ENCODE measurements at places on chromosomes 12 and 14.
A peak's percentile ranks its signal among the peaks of the same experiment; 100 is the strongest.

DNA sequence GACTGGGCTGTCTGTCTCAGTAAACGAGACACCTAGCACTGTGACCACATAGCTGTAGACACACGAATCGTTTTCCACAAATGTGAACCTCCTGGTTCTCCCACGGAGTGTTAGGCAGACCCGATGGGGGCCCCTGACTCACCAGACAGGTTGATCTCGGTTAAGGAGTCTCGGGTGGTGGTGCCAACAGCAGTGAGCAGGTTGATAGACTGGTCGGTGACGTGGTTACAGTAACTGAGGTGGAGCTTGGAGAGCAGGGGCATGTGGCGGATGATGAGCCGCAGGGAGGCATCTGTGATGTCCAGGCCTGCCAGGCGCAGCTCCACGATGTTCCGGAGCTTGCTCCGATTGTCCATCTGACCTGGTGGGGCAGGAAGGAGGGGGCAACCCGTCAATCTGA is 39.8 kb downstream of the RNF34 start:
- no peak for DNase-seq

GRCh38 chr12:113271853-113272561 is 50.7 kb downstream of the TPCN1 start:
- peak; percentile 43 for DNase-seq

GRCh38 chr14:75222208-75222701 is 45.8 kb upstream of the TMED10 start:
- DNase-seq: peak; percentile 83

DNA sequence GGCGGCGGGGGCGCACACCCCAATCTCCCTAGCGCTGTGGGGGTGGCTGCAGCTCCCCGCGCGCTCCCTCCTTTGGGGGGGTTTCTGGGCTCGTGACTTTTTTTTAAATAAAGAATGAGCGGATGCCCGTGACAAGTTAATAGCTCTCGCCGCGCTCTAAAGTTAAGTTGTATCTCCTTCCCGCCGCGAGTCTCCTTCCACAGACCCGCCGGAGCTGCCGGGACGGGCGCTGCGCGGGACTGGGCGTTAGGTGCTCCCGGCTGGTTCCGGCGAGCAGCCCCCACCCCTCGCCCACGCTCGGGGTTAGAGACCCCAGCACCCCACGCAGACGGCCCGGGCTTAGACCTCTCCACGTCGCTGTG is 82.6 kb upstream of the HMGA2 start:
- DNase-seq: peak; percentile 17

- no peak for DNase-seq
Observed at GRCh38 chr12:121025442-121026226, 9.3 kb upstream of the C12orf43 start.

DNA sequence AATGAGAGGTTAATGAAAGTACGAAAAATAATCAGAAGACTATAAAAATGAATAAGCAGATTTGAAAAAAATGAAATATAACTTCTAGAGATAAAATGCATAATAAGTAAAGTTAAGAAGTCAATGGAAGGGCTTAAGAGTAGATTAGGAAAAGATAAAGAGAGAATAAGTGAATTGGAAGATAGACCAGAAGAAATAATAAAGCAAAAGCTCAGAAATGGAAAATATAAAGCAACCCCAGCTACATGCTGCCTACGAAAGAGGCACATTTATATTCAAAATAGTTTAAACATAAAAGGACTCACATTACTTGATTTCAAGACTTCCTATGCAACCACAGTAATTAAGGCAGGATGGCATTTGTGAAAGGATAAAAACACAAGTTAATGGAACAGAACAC is 19.9 kb downstream of the ZNF605 start:
- no peak for DNase-seq

- DNase-seq: no peak
Observed at GRCh38 chr14:94042433-94043091, 16.4 kb downstream of the OTUB2 start.

GRCh38 chr12:27474344-27474743 is 27.8 kb downstream of the SMCO2 start:
- peak; percentile 80 for DNase-seq

GRCh38 chr14:34229140-34229539 is 232.9 kb downstream of the SPTSSA start:
- no peak for DNase-seq

GRCh38 chr12:89314060-89314761 is 38.1 kb downstream of the DUSP6 start:
- DNase-seq: no peak

DNA sequence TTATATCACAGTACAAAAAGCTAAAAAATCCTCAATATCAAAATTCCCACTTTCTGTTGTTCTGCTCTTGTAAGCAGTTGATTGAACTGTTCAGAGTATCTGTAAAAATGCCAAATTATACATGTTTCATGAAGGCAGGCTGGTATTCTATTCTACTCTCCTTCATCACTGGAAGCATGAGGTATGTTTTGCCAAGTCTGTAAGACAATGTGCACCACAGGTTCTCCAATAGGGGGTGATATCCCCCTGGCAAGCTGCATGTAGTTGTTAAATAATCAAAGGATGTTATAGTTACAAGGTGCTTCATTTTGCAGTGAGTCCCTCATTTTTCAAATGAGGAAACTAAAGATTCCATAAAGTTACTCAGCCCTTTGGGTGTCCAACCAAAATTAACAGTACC is 15.1 kb upstream of the NEK9 start:
- DNase-seq: peak; percentile 47

GRCh38 chr12:121575952-121576625 is 4.7 kb downstream of the KDM2B start:
- DNase-seq: no peak

GRCh38 chr12:101493556-101493955 is 18.4 kb downstream of the SPIC start:
- DNase-seq: no peak

DNA sequence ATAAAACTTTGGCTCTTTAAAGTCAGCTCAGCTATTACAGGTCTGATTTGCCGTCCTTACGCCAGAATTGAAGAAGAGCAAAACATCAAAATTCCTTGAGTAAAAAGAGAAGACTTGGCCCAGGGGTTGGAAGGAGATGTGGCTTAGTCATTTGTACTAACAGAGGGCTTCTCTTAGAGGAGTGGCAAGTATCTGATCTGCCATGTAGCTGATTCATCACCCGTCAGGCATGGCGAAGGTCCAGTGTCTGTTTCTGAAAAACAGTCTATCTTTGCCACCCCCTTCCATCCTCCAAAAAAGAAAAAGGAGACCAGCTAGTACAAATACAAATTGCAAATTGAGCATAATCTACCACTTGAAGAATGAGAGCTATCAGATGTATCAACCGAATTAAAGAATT is 91.9 kb downstream of the RAD52 start:
- peak; percentile 77 for DNase-seq

GRCh38 chr12:94026596-94026995 is 121.8 kb upstream of the PLXNC1 start:
- DNase-seq: no peak

DNA sequence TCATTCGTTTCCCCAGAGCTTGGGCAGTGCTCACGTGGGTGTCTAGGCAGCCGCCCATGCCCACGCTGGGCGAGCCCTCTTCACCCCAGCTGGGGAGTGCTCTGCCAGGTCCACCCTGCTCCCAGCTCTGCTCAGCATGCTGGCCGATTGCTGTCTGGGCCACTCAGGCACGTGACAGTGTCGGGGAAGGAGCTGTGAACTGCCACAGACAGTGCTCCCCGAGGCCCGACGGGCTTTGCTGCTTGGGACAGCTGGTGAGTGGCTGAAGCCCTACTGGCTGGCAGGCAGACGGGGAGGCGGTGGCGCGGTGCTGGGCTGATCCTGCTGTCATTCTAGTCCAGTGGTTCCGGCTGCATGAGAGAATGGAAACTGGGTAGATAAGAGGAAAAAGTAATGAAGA is 15.8 kb downstream of the NOC4L start:
- no peak for DNase-seq

GRCh38 chr12:54489857-54490256 is 7.7 kb upstream of the NCKAP1L start:
- DNase-seq: no peak

- DNase-seq: peak; percentile 76
Observed at GRCh38 chr12:122064780-122065588, 13.6 kb upstream of the MLXIP start.

- peak; percentile 74 for DNase-seq
Observed at GRCh38 chr12:57238854-57239554, 9.5 kb downstream of the SHMT2 start.

DNA sequence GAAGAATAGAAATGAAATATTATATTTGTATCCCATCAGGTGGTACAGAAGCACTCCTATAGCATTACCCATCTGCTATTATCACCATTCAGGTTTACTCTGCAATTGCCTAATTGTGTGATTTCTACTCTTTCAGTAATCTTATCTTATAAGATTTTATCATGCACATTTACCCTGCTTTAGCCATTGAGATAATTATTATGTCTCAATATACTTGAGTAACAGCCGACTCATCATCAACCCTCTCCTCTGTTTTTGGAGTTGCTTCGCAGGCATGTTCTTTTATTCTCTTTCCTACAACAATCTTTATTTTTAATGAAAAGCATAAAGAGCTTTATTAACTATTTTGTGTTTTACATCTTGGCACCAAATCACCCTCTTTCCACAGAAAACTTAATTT is 419.9 kb downstream of the LRIG3 start:
- DNase-seq: no peak

DNA sequence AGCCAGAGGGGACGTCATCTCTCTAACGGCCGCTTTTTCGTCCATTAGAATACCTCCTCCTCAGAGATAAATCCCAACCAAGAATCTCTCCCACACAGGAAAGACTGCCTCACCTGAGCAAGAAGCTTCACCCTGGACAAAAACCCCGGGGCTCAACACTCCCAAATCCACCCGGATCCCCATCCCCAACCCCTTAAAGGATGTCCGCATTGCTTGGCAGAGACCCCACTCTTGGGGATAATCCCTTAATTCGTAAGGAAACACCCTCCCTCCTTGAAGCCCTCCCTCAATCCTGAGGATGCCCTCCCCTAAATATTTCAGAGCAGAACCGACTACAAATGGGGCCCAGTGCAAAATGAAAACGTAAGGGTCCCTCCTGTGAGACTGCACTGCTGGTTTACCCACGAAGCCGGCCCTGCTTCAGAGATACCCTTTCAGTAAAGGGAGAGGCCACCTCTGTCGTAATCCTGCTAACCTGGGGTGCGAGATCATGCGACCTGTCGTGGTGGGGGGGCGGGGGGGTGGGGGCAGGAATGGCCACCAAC is 655 bp upstream of the DYNLL1 start:
- DNase-seq: no peak

DNA sequence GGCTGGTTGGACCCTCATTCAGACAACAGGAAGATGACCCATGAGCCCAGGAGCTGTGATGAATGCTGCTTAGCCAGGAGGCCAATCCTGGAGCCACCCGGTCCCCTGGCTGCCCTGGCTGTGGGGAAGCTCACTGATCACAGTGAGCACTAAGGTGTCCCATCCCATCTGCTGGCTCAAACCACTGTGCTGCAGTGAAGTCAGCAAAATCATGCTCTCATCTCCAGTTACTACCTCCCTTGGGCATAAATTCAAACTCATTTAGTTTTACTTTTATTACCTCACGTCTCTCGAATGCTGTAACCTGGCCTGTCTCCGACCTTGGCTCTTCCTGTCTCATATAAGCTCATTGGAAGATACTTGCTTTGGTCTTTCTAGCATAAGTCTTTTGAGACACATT is 112.4 kb downstream of the APAF1 start:
- no peak for DNase-seq

DNA sequence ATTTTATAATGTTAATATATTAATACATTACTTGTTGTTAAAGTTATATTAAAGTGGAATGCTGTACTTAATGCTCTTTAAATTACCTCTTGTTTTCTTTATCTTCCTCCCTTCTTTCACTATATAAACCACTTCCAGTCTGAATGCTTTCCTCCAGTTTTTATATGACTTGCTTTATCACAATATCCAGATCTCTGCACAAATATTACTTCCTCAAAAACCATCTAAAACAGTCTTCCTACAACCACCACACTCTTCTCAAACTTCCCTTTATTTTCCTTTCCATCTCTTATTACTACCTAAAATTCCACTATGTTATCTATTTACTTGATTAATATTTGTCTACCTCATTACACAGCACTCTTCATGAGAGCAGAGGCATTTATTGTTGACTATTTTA is 956.6 kb downstream of the LRFN5 start:
- DNase-seq: no peak

DNA sequence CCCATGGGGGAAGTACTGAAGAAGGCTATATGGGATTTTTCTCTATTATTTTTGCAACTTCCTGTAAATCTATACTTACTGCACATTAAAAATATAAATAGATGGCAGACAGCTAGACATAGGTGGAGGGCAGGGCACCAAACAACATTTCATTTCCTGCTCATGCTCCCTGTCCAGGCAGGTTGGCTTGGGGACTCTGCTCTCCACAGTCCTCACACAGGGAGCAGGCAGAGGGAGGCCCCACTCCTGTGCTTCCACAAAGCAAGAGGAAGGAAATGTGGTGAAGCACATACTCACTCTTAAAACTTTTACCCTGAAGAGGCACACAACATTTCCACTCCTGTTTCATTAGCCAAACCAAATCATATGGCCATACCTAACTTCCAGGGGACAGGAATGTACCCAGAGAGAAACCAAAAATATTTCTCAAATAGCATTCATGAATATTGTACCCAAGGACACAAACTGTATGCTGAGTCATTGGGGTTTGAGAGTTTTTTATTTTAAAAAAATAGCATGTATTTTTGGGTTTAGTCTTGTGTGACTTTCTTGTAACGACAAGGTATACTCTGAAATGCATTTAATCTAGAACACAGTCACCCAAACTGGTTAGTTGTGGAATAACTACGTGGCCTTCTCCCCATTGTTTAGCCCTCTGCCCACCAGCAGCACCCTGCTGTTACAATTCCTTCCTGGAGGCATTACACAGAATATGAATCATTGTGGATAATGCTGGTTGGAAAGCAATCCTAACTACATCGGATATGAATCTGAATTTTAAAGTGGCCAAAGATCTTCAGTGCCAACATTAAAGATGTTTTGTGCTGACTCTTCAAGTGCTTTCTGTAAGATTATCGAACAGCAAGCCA is 40.9 kb downstream of the RTN1 start:
- DNase-seq: no peak

GRCh38 chr14:54291491-54292191 is 105.2 kb upstream of the CDKN3 start:
- no peak for DNase-seq

GRCh38 chr12:48279601-48280000 is 71.1 kb downstream of the ZNF641 start:
- no peak for DNase-seq

DNA sequence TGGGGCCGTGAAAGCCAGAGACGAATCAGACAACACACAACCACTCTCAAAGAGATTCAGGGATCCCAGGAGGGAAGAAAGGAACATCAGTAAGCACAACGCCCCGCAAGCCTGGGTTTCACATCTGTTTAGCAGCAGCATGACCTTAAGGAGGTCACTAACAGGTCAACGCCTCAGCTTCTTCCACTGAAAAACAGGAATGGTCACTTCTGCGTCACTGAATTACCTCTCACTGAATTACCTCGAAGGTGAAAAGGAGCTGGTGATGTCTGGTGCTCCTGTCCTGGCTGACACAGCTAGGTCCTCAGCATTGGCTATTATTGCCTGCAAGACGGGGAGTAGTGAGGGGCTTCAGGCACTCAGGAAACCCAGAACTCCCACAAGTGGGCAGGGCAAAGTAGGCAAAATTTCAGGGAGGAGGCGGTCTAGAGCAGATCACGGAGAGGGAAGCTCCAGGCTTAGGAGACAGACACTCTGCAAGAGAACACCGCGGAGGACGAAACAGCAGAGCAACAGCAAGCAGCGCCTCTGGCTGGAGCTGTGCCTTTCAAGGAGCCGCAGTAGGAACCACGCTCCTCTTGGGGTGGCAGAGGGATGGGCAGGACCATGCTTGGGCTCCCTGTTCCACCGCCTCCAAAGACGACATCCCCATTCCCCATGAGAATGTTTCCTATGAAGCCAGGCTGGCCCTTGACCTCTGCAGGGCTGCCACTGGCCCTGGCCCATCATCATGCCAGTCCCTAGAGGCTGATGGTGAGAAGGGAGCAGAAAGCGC is 108.4 kb downstream of the SINHCAF start:
- no peak for DNase-seq

Measured in HFFc6 (cell line).